ENCODE measurements at places on chromosomes 5 and 9.

DNA sequence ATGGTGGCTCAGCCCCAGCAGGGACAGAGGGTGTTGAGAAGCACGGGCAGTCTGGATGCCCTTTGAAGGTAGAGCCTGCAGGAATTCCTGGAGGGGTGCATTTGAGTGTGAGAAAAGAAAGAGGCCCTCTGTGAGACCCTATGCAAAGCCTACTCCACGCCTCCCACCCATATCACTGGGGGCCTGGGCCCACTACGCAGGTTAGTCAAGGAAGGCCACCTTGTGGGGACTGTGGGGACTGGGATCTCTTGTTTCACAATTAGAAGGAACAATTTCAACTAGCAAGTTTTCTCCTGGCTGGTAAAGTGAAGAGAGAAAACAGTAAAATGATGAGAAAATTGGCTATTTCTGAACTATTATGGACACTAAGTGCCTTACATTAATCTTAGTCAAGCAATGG is 486.2 kb upstream of the DAP start:
- no peak for DNase-seq

- no peak for DNase-seq
Measured at GRCh38 chr5:141948812-141949211, 9.2 kb downstream of the PCDH12 start.

- no peak for DNase-seq
Measured at GRCh38 chr9:133484671-133485437, 6.0 kb upstream of the SLC2A6 start.

- DNase-seq = no peak
Measured at GRCh38 chr5:181008136-181008535, 19.5 kb downstream of the BTNL3 start.

GRCh38 chr9:129320575-129321285 is 142.7 kb upstream of the IER5L start:
- DNase-seq = peak; percentile 77

- DNase-seq = no peak
Measured at GRCh38 chr9:78903581-78903980, 606.7 kb downstream of the PSAT1 start.

- no peak for DNase-seq
Measured at GRCh38 chr5:15116996-15117395, 245.4 kb upstream of the ANKH start.

GRCh38 chr9:70135176-70135575 is 91.5 kb downstream of the MAMDC2 start:
- no peak for DNase-seq

DNA sequence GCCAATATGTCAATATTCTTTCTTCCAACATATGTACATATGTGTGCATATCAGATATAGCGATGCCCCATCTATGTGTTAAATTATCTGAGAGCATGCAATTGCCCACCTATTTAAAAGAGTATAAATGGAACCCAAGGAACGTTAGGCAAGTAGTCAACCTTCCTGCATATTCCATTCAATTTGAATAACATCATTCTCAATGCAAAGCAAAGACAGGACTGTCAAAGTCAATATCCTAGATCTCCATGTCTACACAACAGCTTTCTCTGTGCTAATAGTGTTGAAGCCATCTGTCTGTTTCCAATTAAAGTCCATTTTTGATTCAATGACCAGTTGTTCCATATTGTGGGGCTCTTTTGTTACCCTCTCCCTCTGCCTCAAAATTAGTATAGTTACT is 85.3 kb upstream of the COX7C start:
- DNase-seq = no peak

DNA sequence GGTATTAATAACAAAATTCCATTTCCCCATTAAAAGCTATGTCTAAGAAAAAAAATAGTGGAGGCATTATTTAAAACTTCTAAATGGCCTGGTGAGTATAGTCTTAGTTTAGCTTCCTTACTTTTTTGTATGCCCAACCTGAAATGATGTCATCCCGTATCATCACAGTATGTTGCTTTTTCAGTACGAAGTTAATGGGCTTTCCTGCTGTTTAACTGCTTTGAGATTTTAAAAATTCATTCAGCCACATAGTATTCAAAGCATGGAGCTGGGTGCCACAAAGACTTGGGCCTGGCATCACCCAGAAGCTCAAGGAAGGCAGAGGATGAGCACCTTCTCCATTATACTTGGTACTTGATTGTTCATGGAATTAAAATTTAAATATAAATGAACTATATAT is 7.4 kb downstream of the F2RL2 start:
- DNase-seq = no peak

DNA sequence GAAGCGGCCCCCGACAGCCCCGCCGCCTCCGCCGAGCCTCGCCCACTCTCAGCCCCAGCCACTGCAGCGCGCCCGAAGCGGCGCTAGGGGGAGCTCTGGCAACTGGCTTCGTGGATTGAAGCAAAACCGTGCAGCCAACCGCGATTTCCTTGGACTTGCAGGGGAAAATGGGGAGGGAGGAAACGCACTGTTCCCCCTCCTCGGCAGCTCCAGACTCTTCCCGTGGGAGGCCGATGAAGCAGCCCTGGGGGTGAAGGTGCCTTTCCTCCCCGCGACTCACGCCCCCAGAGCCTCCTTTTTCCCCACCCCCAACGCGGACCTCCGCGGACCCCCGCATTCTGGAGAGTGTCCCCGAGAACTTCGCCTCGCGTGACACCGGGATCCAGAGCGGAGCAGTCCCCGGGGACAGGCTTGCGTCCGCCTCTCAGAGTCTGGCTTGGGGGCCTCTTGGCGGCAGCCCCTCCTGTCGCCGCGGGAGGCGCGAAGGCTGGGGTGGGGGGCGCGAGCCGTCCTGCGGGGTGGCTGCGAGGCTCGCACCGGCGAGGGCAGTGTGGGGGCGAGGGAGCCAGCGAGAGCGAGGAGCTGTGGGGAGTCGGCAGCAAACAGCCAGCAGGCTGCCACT is 3.8 kb downstream of the IER5L start:
- DNase-seq = peak; percentile 92

GRCh38 chr5:174810796-174811195 is 86.4 kb downstream of the MSX2 start:
- no peak for DNase-seq

DNA sequence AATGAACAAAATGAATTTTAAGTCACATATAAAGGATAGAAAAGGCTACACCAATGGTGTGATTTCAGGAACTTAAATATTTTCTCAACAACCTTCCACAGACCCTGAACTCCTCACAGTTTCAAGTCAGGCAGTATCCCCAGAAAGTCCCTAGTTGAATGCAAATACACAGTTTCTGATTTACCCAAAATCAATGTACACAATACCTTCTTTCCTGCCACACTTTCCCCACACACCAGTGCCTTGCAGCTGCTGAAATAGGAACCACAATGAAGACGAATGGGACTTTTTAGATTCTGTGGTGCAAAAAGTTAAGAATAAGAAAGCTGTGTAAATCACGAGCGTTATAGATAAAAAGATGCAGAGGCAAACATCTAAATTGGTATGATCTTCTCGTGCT is 552.4 kb upstream of the MEF2C start:
- no peak for DNase-seq

DNA sequence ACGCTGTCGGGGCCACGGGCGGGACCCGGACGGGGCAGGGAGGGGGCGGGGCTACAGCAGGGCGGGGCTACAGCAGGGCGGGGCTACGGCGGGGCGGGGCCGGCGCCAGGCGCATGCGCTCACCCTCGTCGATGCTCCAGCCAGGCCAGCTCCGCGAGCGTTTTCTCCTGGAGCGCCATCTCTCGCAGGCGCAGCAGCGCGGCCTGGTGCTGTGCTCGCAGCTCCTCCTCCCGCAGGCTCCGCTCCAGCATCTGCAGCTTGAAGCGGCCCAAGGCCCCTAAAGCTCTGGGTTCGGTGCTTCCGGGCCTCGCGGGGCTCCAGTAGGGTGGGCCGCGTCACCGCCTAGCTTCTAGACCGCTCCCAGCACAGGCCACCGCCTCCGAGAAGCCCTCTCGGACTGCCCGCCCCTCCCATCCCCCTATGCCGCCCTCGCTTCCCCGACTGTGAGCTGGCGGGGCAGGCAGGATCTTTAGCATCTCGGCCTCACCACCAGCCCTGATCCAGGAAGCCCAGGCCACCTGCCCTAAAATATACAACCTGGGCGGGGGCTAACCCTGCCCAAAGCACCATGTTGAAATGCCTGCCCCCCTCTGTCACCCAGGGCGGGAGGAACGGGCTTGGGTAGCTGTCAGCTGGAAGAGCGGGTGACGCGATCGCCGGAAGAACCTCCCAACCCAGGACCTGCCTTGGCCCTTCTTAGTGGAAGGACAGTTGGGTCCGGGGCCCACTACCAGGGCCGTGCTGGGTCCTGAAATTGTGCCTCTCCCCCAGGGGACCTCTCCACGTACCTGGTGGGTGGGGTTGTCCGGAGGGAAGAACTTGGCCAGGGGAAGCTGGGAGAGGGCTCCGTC is 21.9 kb upstream of the QSOX2 start:
- peak; percentile 95 for DNase-seq

- DNase-seq = no peak
Measured at GRCh38 chr5:173670791-173671120, 54.3 kb upstream of the BOD1 start.

- DNase-seq = no peak
Measured at GRCh38 chr5:79225026-79225425, 10.9 kb upstream of the JMY start.

GRCh38 chr9:127159949-127160610 is 37.6 kb upstream of the ANGPTL2 start:
- no peak for DNase-seq

- DNase-seq = no peak
Measured at GRCh38 chr9:95409650-95410426, 92.3 kb upstream of the FANCC start.

DNA sequence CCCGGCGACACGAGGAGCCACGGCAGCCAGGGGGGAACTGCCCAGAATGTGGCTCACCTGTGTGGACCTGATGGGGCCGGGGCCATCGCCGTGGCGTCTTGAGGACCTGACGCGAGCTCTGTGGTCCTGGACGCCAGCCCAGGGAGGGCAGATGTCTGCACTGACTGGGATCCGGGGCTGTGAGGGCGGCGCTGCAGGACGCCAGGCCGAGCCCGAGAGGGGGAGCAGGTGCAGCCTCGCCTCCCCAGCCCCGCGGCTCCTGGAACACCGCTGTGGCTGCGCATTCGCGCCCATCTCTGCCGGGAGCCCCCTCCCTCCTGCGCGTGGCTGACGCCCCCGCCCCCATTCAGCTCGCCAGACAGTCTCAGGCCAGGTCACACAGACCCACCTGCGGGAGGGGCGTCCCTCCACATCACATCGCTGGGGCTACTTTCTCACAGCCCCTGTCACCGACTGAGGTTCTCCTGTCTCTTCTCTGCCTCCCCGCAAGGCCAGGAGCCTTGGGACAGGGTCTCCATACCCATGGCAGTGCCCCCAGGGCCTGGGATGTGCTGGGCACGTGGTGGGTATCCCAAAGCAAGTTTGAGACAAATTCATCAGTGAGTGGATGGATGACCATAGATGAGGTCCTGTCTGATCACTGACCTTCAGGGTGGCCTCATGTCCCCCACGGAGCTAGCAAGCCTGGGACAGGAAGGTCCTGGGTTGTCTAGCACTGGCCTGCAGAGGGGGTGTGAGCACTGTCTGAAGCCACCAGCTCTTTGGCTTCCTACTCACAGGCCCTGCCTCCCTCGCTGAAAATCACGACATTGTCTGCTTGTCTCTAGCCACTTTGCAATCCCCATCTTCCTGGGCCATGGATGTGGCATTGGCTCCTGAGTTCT is 47.3 kb downstream of the RASGEF1C start:
- no peak for DNase-seq

DNA sequence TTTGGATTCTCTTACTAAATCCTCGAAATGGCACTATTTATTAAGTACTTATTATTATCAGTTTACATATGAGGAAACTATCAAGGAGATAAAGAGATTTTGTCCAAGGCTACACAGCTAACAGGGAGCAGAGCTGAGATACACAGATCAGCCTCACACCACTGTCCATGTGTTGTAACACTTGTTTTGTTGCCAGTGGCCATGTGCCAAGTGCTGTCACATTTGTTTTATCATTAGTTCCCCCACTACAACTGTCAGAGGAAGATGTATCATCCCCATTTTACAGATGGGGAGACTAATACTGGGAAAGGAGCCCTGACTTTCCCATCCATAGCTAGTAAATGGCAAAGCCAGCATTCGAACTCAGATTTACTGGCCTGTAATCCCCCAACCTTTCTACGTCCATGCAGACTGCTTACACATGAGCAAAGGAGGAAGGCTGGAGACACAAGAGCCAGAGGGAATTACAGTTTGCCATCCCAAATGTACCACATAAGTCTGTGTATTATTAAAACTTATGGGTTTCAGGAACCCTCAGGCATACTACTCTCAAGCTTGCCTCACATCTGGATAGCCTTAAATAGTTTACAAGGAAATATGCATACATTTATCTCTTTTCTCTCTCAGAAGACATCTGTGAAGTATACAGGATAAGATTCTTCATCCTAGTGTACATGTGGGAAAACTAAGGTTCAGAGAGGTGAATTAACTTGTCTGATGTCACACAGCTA is 25.1 kb downstream of the PAPPA start:
- no peak for DNase-seq

DNA sequence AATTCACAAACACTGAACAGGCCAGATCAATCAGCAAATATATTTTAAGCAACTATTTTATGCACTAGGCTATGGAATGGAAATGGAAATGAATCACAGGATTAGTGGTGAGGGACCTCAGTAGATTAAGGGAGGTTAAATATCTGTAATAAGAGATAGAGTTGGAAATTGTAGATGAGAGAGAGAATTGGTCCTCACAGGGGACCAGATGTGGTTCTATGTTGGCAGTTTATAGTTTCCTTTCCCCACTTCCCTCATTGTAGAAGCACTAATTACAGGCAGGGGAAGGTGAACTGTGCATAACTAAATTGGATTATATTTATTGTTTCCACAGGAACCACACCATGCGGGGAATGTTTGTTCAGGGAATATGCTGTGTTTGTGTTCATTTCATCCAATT is 496.2 kb downstream of the ARHGEF28 start:
- no peak for DNase-seq

- no peak for DNase-seq
Measured at GRCh38 chr9:31394015-31394473, 990.4 kb upstream of the ACO1 start.

- no peak for DNase-seq
Measured at GRCh38 chr9:105087910-105088898, 156.2 kb upstream of the SLC44A1 start.

DNA sequence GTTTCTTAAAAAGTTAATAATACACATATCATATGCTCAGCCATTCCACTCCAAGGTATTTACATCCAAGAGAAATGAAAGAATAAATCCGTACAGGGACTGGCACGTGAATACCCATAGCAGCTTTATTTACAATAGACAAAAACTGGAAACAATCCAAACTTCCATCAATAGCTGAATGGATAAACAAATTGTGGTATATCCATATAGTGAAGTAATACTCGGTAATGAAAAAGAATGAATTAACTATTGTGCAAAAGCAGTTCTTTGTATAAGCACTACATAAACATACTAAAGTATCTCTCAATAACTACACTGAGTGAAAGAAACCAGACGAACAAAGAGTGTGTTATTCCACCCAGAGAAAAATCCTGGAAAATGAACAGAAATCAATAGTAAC is 17.6 kb downstream of the COL23A1 start:
- DNase-seq = no peak

GRCh38 chr5:8752595-8752994 is 793.3 kb downstream of the SEMA5A start:
- no peak for DNase-seq

- no peak for DNase-seq
Measured at GRCh38 chr5:147989239-147989638, 74.5 kb upstream of the SPINK5 start.

Data from activated effector memory CD4-positive, alpha-beta T cell treated with anti-CD3 and anti-CD28 coated beads, Interleukin-2, amount 50 U/mL, for 16 hours (primary cell).